ENCODE measurements at places on chromosomes 3 and 15. TPM values are rescaled to one million over a fixed set of nuclear protein-coding genes. Genes with fewer than 3 reads are reported as not detected.

DNA sequence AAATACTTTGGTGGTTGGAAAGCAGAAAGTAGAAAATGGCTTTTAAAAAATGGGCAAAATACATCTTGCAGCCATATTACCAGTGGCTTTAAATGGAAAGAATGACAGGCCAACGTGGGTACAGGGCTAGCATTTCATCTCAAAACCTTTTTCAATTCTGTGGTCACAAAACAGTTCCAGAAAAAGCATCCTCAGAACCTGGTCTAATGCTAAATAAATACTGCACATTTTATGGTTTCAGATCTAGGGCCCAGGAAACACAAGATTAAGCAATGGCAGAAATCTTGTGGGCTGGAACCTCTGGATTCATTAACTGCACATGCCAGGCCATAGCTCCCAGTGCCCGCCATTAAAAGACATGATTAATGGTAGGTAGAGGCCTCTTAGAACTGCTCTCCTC is 470.2 kb upstream of the RASGRP1 start:
- no peak for ATAC-seq

GRCh38 chr3:162052636-162053035 is 556.0 kb downstream of the OTOL1 start:
- no peak for ATAC-seq

- no peak for ATAC-seq
These were observed 76.5 kb downstream of the CD200R1L start for GRCh38 chr3:112770032-112770626.

Gene ISL2
- 3.8 TPM for total RNA-seq

Gene MITF
- total RNA-seq = 76.7 TPM

Gene CCR1
- total RNA-seq = 32.3 TPM

Data from gastroesophageal sphincter (tissue), 4 donors.